ENCODE measurements at places on chromosomes 16 and 17.

DNA sequence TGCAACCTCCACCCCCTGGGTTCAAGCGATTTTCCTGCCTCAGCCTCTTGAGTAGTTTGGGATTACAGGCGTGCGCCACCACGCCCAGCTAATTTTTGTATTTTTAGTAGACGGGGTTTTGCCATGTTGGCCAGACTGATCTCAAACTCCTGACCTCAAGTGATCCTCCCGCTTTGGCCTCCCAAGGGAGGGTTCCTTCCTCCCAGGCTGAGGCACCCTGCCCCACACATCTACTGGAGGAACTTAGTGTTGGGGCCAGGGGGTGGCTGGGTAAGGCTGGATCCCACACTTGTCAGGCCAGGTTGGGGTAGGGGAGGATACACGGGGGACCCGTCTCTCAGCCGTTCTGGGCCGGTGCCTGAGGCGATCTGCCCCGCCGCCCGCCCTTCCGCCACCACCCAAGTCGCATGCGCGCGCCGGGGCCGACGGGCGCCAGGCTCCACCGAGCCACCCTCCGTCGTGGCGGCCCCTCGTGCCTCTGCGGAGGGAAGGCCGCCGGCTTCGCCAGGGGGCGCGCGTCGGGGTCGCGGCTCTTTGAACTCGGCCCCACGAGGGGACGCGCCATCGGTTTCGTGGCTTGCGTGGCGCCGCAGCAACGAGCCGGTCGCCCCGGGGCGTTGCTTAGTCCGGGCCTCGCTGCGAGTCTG lies 15.9 kb downstream of the GRB7 start:
- no peak for DNase-seq

DNA sequence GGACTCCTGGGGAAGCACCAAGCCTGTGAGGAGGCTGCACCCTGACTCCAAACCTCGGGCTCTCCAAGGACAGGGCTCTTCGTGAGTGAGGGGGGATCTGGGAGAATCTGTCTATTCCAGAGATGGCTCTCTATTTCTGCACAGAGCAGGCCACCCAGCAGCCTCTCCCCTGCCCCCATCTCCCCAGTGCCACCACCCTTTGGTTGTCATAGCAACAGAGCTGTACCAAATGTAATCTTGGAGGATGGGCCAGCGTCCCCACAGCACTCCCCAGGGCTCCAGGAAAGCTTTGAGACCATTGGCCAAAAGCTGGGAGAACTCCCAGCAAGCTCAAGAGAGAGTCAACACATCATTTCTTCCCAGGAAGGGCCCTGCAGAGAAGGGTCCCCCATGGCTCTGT lies 49.3 kb downstream of the ABCC12 start:
- DNase-seq = no peak

- peak; percentile 85 for DNase-seq
These were observed 363.7 kb downstream of the SNX29 start for GRCh38 chr16:12340151-12340733.

DNA sequence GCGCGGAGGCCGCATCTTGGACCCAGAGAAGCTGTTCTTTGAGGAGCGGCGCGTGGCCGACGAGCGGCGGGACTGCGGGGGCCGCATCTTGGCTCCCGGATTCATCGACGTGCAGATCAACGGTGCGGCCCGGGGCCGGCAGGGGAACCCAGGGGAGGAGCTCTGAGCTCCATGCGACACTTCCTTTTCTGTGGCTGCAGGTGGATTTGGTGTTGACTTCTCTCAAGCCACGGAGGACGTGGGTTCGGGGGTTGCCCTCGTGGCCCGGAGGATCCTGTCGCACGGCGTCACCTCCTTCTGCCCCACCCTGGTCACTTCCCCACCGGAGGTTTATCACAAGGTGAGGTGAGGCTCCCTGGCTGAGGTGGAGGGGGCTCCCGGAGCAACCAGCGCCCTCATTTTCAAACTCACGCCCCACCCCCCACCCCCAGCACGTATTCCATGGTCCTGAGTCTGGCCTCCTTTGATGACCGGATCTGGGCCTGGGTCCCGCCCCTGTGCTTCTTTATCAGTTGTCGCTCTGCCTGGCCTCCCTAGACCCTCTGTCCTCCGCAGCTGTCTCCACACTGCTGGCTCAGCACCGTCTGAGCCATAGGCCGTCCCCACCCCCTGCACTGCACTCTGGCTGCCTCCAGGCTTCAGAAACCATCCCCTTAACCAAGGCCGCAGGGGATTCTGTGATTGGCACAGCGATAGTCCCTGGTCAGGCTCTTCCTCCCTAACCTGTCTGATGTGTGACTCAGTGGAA lies 787 bp downstream of the AMDHD2 start:
- peak; percentile 86 for DNase-seq

- DNase-seq = no peak
These were observed 252.4 kb downstream of the IRF8 start for GRCh38 chr16:86151239-86151851.

DNA sequence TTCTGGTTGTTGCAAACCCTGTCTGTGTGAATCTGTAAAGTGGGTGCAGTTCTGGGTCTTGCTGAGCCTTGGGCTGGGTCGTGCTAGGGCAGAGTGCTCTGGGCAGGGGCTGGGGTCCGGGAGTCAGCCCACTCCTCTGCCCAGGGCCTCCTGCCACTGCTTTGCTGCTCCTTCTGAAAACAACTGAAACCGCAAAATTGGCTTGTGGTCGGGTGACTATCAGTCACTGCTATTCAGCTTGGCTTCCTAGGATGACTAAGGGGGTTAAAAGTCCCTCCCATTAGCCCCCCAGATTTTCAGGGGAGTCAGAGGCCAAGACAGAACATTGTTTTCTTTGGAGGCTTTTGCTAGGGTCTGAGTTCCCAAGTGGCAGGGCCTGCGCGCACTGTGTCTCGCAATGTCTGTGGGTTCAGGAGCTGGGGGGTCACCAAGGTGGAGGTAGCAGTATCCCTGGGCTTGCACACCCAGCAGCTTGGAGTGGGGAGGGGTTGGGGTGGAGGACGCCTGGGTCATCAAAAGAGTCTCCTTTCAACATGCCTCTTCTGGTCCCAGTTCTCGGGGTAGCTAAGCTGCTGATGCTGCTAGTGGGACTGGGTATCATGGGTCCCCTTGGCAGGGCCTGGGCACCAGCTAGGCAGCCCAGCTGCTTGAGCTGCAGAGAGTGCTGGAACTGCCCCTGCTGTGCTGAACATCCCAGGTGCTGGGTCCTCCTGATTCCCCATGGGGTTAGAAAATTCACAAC lies 13.5 kb upstream of the TBX21 start:
- DNase-seq = no peak

GRCh38 chr17:4090898-4091297 lies 51.9 kb downstream of the ZZEF1 start:
- no peak for DNase-seq

GRCh38 chr17:39064374-39064773 lies 87.1 kb downstream of the PLXDC1 start:
- DNase-seq = no peak

DNA sequence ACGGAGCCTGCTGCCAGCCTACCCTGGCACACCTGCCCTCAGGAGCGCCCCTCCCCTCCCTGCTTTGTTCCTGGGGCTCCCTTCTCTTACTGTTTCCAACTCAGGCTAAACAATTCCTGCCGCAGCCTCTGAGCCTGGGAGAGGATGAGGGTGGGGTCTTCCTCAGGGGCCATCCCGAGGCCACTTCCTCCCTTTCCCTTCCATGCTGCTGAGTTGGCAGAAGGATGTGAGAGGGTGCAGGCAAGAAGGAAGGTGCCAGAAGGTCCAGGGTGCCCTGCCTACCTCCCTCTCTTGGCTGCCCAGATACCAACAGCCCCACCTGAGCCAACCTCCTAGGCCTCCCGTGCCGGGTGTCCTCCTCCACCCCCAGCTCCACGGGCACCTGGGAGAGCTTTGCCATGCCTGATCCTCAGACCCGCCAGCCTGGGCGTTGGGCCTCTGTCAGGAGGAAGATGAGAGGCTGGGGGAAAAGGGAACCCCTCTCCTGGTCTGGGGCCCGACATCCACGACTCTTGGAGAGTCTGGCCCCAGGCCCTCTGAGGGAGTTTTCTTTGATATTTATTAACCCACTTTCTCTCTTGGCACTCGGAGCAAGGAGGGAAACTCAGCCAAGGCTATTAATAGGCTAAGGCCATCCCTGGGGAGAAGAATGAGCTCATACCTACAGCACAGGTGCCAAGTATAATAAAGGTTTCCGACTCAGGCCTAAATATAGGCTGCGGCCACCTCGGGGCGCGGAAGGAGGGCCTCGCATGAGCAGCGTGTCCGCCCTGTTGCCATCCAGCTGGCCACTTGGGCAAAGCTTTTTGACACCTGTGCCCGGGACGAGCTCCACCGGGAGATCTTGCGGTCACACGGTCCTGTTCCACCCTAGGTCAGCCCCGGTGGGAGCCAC lies 232.0 kb downstream of the ENGASE start:
- DNase-seq = no peak

DNA sequence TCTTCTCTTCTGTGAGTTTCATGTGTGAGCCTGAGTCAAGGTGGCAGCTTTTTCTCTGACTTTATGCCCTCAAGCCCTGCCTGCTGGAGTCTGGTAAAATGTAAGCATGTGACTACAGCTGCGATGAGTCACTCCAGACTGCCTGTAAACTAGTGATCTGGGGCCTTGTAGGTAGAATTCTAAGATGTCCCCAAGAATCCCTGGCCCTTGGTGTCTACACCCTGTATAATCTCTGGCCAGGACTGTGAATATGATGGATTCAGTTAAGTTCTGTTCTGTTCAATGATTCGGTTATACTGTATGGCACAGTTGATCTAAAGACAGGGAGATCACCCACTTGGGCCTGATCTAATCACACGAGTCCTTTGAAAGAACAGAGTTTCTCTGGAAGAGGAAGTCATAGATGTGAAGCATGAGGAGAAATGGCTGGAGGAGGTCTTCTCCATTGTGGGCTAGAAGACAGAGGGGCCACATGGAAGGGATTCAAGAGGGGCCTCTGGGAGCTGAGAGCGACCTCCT lies 29.8 kb downstream of the PRSS54 start:
- no peak for DNase-seq

- no peak for DNase-seq
These were observed 4.6 kb downstream of the ARHGAP17 start for GRCh38 chr16:25010542-25010941.

GRCh38 chr17:62800585-62800984 lies 7.5 kb downstream of the MARCHF10 start:
- DNase-seq = no peak

- no peak for DNase-seq
These were observed 22.8 kb downstream of the GLG1 start for GRCh38 chr16:74583926-74584666.

DNA sequence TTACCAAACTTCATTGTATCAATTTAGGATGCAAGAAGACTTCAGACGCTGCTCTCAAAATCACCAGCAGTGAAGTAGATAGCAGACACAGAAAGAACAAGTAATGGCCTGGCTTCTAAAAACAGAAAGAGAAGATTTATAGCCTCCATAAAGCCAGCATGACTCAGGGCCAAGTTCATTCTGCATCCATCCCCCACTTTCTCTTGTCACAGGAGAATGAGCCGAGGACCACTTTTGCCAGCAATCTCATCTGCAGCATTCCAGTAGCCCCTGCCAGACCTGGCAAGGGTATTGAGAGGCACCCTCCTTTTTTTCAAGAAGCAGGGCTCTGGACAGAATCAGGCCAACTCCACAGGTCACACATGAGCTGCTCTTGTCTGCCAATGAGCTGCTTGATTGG lies 355.4 kb upstream of the SOX9 start:
- no peak for DNase-seq

GRCh38 chr17:76546556-76547182 lies 6.8 kb downstream of the PRCD start:
- DNase-seq = no peak

- peak; percentile 97 for DNase-seq
These were observed 14.9 kb downstream of the ELAC2 start for GRCh38 chr17:13002761-13003453.

DNA sequence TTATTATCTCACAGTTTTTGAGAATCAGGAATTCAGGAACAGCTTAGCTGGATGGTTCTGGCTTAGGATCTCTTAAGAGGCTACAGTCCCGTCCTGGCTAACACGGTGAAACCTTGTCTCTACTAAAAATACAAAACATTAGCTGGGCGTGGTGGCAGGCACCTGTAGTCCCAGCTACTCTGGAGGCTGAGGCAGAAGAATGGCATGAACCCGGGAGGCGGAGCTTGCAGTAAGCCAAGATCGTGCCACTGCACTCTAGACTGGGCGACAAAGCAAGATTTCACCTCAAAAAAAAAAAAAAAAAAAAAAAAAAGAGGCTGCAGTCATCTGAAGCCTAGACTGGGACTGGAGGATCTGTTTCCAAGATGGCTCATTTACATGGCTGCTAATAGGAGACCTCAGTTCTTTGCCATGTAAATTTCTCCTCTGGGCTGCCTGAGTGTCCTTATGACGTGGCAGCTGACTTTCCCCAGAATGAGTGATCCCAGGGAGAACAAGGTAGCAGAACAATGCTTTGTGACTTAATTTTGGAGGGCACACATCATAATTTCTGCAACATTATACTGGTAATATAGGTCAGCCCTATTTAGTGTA lies 95.8 kb upstream of the CORO6 start:
- DNase-seq = no peak

- DNase-seq = no peak
These were observed 6.2 kb downstream of the BICDL2 start for GRCh38 chr16:3030222-3031212.

GRCh38 chr16:19706846-19707245 lies 11.2 kb downstream of the KNOP1 start:
- DNase-seq = no peak

GRCh38 chr17:17835415-17836249 lies 1.2 kb downstream of the SREBF1 start:
- DNase-seq = no peak

DNA sequence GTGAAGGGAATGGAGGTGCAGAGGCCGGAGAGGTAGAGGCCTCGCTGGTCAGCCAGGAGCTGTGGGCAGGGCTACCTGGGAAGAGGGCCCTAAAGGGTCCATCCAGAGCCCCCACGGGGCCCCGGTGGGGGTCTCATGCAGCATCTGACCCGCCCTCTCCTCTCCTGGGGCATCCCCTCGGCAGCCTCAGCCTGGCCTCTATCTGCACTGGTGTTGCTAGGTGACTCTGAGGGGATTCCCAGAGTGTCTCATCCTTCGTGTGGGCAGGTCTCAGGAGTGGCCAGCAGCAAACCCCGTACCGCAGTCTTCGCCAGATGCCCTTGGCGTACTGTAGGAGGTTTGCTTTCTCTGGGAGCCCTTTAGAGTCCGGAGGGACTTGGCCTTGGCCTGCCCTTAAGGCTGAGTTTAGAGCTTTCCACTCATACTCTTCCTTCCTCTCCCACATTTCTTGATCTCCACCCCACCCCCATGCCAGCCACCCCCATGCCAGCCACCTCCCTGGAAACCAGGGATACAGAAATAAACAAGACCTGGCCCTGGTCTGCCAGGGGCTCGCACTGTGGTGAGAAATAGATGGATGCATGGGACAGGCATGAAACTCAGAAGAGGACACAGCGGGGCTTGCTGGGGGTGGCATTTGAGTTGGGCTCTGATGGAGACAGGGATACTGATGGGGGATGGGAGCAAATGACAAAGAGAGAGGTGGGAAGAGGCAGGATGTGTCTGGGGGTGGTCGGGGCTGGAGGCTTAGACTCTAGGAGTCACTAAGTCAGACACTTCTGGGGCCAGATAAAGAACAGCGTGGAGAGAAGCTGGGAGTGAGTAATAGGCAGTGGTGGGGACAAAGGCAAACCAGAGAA lies 9.9 kb downstream of the SLC5A10 start:
- DNase-seq = no peak
